ENCODE measurements at places on chromosomes 11 and 22.

- peak; percentile 15 for DNase-seq
Measured at GRCh38 chr11:131109257-131109656, 193.0 kb upstream of the SNX19 start.

GRCh38 chr11:134207538-134208239 is 16.1 kb downstream of the NCAPD3 start:
- DNase-seq, result no peak

- no peak for DNase-seq
Measured at GRCh38 chr11:110778343-110778742, 66.1 kb upstream of the ARHGAP20 start.

- DNase-seq, result peak; percentile 32
Measured at GRCh38 chr11:32006799-32007388, 84.0 kb upstream of the RCN1 start.

DNA sequence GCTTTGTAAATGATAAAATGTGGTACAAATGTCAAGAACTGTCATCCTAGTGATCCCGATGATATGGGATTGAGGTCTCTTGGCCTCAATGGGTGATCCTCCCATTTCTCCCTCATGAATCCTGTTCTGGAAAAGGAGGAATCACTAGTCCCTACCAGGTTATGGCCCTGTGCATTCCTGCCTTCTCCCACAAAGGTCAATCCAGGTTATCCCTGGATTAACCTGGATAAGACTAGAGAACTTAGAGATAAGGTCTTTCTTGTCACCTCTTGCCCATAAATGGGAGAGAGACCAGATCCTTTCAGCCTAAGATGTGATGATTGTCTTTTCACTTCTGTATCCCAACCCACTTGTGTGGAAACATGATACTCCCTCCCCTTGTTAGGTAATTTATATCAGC is 396.7 kb downstream of the BUD13 start:
- no peak for DNase-seq

DNA sequence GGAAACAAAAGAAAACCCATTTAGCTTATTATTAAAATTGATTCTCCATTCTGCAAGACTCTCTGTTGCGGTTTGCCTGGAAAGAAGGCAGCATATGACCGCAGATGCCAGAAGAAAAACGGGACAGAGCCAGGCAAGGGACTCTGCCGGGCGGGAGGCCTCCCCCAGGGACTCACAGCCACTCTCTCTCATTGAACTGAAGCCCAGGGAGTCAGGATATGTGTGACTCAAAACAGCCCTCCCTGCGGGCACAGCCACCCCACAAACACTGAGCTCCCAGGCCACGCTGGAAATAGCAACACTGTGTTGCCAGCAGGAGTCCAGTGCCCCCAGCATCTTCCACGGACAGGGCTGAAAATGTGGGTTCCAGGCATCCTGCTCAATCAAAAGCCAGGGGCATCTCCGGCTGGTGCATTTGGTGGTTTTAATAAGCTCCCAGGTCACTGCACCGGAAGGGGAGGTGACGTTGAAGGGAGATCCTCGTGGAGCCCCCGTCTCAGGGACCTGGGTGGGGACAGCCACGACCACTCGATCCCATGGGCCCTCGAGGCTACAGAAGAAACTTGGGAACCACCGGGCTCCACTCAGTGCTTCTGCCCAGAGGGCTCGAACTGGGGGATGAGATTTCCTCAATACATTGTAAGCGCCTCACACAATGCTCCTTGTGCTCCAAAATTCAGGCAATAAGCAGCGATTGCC is 624.5 kb downstream of the TBC1D22A start:
- DNase-seq, result no peak

- no peak for DNase-seq
Measured at GRCh38 chr11:124311269-124311668, 2.5 kb downstream of the OR8D1 start.

- no peak for DNase-seq
Measured at GRCh38 chr11:28736256-28736655, 628.1 kb downstream of the METTL15 start.

GRCh38 chr11:8652140-8652539 is 30.3 kb downstream of the TRIM66 start:
- peak; percentile 98 for DNase-seq

DNA sequence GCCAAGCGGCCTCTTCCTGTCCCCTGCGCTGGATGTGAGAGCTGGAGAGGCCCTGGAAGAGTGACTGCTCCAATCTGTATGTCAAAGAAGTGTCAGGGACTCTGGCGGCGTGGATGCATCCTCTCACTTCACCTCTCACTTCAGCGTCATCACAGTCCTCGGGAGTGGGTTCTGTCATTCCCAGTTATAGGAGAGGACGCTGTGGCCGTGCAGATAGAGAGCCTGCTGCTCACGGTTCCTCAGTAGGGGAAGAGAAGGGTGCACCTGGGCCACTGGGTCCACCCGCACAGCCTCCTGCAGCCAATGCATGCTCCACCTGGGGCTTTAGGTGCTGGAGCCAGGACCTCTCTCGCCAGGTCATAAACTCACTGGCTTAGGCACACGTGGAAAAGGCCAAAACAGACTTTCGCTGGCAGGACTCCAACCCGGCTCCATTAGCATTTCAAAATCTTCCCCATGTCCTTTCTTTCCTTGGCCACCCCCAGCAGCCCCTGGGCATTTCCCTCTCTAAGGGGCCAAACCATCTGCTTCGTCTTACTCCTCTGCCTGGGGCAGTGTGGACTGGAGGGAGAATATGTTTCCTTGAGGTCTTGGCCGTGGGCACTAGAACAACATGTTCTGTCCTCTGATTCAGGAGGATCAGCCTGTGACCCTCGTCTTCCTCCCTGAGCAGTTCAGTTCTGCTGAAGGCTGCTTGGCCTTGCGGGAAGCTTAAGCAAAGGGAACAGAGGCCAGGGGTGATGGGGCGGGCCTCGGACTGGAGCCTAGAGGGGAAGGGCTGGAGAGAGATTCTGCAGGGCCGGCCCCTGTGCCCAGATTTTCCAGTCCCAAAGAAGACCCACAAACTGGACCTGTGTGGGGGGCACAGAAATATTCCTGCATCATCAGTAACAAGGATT is 57.8 kb downstream of the ST14 start:
- no peak for DNase-seq

DNA sequence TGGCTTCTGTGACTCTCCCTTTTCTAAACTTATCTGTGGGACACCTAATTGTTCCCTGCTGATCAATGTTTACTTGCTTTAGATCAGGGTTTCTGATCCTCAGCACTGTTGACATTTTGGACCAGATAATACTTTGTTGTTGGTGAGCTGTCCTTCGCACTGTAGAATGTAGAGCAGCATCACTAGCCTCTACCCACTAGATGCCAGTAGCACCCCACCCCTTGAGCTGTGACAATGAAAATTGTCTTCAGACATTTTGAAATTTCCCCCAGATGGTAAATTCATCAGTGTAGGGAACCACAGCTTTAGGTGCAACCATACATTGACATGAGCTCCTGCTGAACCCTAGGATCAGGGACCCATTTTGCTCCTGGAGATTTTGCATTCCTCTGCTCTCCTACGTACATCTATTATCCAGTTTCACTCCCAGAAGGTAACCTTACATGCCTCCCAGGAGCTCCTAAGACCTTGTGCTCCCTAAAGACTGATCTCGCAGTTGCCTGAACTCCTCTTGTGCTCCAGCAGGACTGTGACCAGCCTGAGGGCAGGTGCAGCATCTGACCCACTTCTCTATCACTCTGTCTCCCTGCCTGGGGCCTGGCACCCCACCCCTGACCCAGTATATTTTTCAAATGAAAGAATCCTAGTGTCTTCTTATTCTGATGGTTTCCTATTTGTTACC is 107.8 kb downstream of the FAR1 start:
- DNase-seq, result no peak

DNA sequence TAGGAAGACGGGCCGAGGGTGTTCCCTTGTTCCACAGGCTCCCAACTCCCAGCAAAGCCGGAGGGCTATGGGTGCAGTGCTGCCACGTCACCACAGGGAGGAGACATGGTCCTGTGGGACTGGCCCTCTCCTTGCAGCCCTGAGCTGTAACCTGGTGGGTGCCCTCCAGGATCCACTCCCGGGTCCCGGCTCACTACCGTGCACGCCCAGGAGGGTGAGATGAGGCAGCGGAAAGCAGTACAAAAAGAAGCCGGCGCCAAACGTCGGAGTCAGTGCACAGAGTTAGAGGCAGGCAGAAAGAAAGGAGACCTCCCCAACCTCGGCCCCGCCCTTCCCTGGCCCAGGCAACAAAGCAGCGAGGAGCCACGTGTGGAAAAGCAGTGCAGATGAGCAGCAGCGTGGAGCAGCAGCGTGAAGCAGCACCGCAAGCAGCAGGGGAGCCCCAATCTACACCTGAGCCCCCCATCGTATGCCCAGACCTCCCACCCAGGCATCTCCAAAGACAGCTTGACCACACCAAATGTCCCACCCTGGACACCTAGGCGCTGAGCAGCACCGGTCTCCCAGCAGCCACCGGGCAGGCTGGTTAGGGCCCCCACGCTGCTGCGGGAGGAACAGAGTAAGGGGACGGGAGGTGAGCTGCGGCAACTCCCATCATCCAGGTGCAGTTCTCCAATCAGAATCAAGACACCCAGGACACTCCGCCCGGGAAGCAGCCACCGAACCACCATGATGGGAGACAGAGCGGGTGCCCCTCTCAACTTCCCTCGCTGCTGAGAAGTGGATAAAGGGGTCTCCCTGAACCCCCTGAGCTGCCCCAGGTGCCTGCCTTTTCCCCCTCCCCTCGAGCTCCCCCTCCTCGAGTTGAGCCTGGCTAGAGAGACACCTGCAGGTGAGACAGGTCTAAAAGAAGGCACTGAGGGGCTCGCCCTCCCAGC is 28.8 kb downstream of the IGSF9B start:
- no peak for DNase-seq

DNA sequence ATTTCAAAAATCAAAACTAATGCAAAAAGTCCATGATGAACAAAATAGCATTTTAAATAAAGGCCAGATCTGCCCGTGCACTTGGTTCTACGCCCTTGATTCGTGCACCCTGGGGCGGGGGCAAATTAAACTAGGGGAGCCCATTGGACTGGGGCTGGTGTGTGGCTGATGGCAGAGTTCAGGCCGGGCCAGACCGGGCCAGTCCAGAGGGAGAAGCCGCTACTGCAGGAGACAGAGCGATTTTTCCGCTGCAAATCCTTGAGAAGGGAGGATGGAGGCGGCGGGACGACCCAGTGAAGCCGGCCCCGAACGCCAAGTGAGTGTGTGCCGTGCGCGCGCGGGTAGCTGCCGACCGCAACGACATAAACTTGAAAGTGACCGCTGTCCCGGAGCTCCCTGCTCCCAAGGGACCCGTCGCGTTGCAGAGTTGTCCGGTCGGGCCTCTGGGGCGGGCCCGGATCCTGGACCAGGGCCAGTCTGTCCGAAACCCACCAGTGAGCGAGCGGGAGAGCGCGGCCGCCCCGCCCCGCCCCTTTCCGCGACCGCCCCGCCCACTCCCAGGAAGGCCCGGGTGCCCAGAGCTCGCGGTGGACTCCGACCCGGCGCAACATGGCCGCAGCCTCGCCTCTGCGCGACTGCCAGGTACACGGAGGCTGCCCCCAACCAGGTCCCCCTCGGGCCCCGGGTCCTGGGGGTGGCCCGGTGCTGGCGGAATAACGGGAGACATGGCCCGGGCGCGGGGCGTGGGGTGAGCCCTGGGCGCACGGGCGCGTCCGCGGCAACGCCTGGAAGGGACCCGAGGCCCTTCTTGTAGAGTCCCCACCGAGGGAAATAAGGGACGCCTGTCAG is at the start of gene TTC38:
Gene TTC38, plus strand, starts transcription at position 578 of the 849 bp plus-strand sequence. Its CDS starts 32 bp downstream, at position 610.
- DNase-seq, result peak; percentile 64

GRCh38 chr11:76629853-76630599 is 40.5 kb downstream of the LRRC32 start:
- no peak for DNase-seq

GRCh38 chr11:106415510-106415909 is 338.0 kb downstream of the AASDHPPT start:
- DNase-seq, result no peak

- no peak for DNase-seq
Measured at GRCh38 chr22:29184849-29185490, 20.7 kb upstream of the EMID1 start.

Measured in GM04504 (cell line).